Heart left ventricle (tissue), 16 donors: ENCODE measurements at places on chromosomes 7 and 10. TPM values are rescaled to one million over a fixed set of nuclear protein-coding genes. Genes with fewer than 3 reads are reported as not detected.

DNA sequence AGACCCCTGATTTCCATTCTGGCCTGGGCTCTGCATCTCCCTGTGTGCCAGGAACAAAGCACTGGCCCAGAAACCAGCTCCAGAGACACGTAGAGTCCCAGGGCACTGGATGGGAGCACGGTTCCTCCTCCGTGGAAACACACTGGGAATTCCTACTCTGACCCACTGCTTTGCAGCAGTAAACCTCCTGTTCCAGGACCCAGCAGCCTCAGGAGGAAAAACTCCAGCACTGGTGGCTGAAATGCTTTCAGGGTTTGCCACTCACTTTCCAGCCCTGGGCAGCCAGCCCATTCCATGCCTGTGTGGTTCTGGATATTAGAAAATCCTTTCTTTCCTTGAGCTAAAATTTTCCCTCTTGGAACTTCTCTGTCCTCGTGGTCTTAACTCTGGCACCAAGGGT, 58.0 kb downstream of the FAM171A1 start:
- DNase-seq, result no peak

DNA sequence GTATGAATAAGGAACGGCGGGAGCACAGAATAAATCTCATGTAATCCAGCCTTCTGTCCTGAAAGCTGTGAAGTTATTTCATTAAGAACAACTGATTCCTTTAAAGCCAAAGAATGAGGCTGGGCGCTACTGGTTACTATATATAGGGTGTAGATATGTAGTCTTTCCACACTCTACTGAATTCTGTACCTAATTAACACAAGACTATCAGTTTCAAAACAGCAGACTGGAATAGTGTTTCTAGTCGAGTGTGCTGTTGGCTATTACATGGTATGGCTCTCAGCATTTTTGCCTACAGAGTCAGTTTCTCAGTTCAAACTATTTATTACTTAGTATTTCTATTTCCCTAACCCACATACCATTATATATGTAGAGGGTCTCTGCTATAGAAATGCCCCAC, 163.3 kb downstream of the THSD7A start:
- no peak for DNase-seq

DNA sequence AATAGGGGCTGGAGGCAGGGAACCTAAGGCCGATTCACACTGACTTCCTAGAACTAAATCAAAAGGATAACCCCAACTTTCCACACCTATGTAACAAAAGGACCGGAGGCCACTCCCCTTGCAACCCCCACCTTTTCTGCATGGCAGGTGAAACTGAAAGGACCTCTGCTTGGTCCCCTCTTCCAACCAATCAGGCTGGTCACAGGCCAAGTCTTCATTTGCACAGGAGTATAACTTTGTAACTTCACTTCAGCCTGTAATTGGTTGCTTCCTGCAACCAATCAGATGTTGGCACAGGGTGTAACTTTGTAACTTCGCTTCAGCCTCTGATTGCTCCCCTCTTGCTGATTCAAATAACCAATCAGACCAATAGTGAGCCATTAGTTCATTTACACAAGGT, 190.0 kb downstream of the FAM107B start:
- DNase-seq, result no peak

DNA sequence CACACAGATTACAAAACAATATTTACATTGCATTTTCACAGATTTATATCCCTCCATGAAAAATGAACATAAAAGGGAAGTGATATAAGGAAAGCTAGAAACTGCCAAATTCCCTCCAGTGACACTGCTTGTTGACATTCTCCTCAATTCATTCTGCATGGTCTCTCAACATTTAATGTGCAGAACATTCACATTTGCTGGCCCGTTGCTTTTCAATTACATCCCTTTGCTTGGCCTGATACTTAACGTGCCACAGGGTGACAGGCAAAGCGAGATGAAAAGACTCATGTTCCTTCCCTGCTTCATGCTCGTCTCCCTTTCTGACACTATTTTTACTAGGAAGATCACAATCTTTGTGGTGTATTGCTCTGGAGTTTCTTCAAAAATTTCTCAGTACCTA, 1019.7 kb upstream of the LRRN3 start:
- DNase-seq, result no peak

GRCh38 chr7:28088032-28088431, 92.6 kb downstream of the JAZF1 start:
- DNase-seq, result no peak

GRCh38 chr7:33982425-33982786, 77.1 kb downstream of the BMPER start:
- no peak for DNase-seq

DNA sequence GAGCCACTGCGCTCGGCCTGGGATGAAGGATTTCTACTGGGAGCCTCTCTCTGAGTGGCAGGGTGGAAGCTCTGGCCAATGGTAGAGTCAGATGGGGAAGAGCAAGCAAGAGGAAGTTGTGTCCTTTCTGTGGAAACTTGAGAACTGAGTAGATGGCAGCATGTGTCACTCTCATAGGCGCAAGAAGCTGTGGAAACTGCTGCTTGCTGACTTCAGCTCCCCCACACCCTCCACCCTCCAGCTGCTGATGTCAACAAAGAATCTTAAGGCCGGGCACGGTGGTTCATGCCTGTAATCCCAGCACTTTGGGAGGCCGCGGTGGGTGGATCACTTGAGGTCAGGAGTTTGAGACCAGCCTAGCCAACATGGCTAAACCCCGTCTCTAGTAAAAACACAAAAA, 39.8 kb upstream of the SRGN start:
- peak; percentile 68 for DNase-seq

GRCh38 chr7:20193242-20193777, 23.9 kb downstream of the MACC1 start:
- DNase-seq, result no peak

DNA sequence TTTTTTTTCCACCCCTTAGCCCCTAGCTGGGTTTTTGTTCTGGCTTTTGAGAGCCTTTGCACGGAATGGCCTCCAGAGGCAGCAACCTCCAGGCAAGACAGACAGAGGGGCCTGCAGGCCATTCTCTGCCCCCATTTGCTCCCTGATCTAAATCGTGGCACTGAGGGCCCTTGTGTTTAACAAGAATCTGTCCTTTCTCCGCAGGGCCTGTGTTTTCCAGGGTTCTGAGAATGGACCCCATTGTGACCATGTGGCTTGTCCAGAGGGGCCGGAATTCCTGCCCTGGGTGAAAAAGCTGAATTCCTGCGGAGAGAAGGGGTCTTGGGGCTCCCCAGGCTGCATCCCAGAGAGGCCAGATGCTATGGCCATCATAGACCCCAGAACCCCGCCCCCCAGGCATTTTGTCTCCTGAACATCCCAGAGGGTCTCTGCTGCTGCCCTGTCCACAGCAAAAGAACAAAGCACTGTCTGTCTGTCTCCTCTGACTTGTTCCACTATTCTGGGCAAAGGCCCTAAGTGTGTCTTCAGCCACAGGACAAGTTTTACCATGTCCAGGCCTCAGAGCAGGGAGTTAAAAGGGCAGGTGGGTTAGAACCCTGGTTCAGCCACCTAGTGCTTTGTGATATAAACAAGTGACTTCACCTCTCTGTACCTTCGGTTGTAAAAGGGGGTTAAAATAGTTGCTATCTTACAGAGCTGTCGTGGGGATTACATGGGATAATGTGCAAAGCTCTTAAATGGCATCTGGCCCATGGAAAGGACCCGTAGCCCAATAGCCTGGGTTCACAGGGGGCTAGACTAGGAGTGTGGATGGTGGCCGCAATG, 155.6 kb downstream of the SH3PXD2A start:
- DNase-seq, result no peak

The TES gene
- 24.7 TPM for total RNA-seq

The CCAR1 gene
- total RNA-seq, result 37.9 TPM

The IGF2BP3 gene
- total RNA-seq, result 2.2 TPM

The TMEM176A gene
- total RNA-seq, result 29.5 TPM

The PAPOLB gene
- total RNA-seq, result 0.08 TPM
